ENCODE measurements at places on chromosomes 13 and 19.

- ATAC-seq, result no peak
These were observed 34.2 kb upstream of the SERTM1 start for GRCh38 chr13:36639610-36640009.

DNA sequence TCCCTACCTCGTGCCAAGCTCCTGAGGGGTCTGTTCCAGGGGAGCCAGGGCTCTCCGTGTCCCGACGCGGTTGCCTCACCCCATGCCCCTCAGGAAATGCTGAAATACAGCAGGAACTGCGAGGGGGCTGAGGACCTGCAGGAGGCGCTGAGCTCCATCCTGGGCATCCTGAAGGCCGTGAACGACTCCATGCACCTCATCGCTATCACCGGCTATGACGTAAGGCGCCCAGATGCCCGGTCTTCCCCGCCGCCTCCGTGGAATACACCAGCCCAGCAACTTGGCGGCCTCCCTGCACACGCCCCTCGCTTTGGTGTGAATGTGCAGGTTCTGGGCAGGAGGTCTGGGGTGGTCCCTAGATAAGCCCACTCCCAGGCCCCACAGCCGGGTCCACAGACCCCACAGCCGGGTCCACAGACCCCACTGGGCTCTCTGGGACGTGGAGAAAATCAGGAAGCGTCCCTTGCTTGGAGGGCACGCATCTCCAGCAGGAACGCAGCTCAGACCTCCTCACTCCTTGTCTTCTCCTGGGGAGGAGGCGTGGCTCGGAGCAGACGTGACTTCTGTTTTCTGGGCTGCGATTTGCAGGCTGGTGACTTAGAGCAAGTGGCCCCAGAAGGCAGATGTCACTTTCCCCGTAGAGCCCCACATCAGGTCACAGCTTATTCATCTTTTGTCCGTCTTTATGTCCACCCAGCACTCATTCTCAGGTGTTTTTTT, 19.4 kb upstream of the F7 start:
- no peak for ATAC-seq

- ATAC-seq, result peak; percentile 30
These were observed 3.3 kb upstream of the GPR183 start for GRCh38 chr13:99310382-99311031.

DNA sequence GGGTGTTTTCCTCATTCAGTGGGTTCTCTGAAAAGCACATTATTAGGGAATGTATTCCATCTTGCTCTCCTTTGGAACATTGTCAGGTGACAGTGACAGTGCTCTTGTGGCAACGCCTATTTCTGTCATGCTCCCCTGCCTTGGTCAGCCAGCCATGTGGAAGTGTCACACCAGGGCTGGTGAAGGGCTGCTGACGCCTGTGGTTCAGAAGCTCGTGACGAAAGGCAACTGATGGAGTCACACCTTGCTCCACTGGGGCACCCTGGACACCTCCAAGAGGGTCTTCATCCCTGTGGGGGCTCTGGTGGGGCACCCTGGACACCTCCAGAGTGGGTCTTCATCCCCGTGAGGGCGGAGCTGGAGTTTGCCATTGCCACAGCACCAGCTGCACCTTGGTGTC, 68.9 kb upstream of the GPR183 start:
- ATAC-seq, result no peak

DNA sequence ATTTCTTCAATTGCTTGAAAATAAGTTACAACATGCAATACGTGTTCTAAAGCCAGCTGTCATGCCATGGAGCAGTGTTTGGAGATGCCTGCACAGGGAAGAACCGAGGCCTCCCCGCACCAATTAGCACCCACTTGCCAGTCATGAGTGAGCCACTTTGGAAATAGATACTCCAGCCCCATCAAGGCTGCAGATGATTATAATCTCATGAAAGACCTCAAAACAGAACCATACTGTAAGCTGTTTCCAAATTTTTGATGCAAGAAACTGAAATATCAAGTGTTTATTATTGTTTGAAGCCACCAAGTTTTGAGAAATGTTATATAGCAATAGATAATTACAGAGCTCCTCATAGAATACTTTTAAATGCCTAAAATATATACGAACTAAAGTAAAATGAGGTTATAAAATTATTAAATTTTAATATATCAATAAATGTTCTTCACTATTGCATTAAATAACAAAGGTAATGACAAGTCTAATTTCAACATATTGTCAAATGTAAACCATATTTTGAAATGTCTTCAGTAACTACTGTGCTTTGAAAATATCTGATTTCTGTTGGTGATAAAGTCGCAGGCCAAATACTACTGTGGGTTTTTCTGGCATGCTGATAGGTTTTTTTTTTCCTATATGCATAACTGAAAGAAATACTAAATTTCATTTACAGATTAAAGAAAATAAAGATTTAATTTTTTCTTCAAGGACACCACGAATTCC, 43.0 kb downstream of the DIAPH3 start:
- no peak for ATAC-seq

GRCh38 chr13:52846567-52847321, 1.7 kb downstream of the PCDH8 start:
- ATAC-seq, result no peak

DNA sequence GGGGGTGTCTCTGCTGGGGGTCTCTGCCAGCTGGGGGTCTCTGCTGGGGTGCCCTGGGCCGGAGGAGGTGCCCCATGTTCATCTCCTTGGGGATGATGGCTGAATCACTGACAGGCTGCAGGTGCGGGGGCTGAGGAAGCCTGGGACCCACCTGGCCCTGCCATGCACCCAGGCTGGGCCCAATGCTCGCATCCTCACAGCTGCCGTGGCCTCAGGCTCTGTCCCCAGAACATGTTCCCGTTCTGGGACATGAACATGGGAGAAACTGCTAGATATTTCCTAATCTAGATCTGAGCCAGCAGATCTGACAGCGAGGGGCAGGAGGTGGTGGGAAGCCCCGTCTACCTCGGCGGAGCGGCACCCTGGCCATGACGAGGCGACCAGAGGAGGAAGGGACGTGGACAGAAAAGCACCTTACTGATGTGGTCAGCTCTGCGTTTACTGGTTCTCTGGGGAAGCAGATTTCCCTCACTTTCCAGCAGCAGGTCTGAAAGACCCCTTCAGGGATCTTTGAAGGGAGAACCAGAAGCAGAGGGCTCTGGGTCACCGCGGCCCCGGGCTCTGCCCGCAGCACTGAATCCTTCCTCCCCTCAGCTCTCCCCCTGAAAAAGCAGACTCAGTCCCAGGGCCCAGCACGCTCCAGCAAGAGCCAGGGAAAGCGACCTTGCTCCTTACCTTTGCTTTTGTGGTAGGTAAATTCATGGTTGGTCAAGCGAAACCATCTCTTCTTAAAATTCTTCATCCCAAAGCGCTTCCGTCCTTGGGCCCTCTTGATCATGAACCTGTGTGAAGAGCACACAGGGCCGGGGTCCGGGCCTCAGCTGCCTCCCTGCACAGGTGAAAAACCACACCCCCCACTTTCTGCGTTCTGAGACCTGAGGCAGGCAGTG, 26.5 kb upstream of the C13orf46 start:
- no peak for ATAC-seq

DNA sequence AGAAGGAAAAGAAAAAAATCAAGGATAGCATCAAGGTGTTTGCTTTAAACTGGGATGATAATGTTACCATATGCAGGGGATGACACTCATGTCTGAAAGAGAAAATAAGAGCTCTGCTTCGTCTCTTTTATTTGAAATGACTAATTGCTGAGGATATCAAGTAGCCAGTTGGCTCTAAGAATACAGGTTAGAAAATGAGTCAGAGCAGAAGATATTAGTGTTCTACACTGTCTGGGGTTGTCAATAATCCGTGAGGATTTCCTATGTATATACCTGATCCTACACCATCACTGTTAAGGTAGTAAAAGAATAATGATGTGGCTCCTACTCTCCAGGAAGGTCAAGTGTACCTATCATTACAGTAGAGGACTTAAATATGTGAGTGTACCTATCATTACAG, 562.5 kb downstream of the GPC6 start:
- ATAC-seq, result no peak

All from activated CD4-positive, CD25-positive, alpha-beta regulatory T cell treated with anti-CD3 and anti-CD28 coated beads, Interleukin-2, amount 50 U/mL, for 24 hours (primary cell).